ENCODE measurements at places on chromosomes 6 and 20.

GRCh38 chr20:39266989-39267388 is 304.8 kb downstream of the DHX35 start:
- DNase-seq, result no peak

GRCh38 chr6:63573076-63573898 is 1.0 kb downstream of the LOC128125822 start:
- peak; percentile 53 for DNase-seq

GRCh38 chr20:20719411-20719810 is 7.0 kb upstream of the RALGAPA2 start:
- DNase-seq, result no peak

DNA sequence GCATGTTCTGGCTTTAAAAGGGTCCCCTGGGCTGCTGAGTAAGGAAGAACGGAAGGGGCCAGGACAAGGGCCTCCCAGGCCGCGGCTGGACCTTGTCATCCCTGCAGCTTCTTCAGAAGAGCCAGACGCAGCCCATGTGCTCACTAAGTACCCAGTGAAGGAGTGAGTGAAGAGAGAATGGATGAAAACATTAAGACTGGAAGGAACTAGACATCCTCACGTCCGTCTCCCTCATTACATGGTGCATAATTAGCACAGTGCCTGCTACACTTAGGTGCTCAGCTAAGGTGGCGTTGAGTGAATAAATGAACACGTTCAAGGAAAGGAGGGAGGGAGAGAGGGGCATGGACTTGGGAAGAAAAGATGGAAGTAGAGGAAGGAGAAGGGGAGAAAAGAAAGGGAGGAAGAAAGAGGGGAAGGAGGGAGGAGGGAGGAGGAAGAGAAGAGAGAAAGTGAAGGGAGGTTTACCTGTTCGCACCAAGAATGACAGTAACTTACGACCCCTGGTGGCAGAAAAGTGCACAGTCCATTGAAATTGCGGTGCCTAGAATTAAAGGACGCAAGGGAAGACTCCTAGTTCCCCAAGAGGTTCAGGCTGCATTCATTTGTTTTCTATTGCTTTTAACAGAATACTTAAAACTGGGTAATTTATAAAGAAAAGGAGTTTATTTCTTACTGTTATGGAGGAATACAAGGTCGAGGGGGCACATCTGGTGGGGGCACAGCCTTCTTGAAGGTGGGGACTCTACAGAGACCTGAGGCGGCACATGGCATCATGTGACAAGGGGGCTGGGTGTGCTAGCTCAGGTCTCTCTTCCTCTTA is 8.0 kb downstream of the TP53RK start:
- peak; percentile 56 for DNase-seq

- DNase-seq, result no peak
Observed at GRCh38 chr20:57134804-57135203, 131.6 kb downstream of the BMP7 start.
